ENCODE measurements at places on chromosomes 7 and 10. TPM values are rescaled to one million over a fixed set of nuclear protein-coding genes. Genes with fewer than 3 reads are reported as not detected.

RHOBTB1 gene
- 22.2 TPM for total RNA-seq

CHAT gene
- total RNA-seq = not detected

BUD31 gene
- 134 TPM for total RNA-seq

CABCOCO1 gene
- 0.86 TPM for total RNA-seq

ALOX5 gene
- total RNA-seq = 1.7 TPM

TAS2R3 gene
- 0.35 TPM for total RNA-seq

COL13A1 gene
- total RNA-seq = 6.0 TPM

UNCX gene
- 0.65 TPM for total RNA-seq

TMEM213 gene
- not detected for total RNA-seq

CUBN gene
- under 0.01 TPM for total RNA-seq

ZPBP gene
- total RNA-seq = not detected

ACSM6 gene
- total RNA-seq = not detected

ST8SIA6 gene
- 0.23 TPM for total RNA-seq

DNAJC12 gene
- total RNA-seq = 0.17 TPM

AIFM2 gene
- 11.6 TPM for total RNA-seq

NRF1 gene
- total RNA-seq = 6.6 TPM

CHPF2 gene
- total RNA-seq = 40.1 TPM

LRIT1 gene
- total RNA-seq = not detected

DNAH11 gene
- total RNA-seq = 2.8 TPM

POLR2J3 gene
- total RNA-seq = 4.8 TPM

OR2A14 gene
- total RNA-seq = not detected

IDI2 gene
- total RNA-seq = not detected

NDUFB8 gene
- 217 TPM for total RNA-seq

TRPV6 gene
- 0.29 TPM for total RNA-seq

PLEKHS1 gene
- not detected for total RNA-seq

CYP26C1 gene
- 0.43 TPM for total RNA-seq

CXCL12 gene
- total RNA-seq = 0.46 TPM

BMI1 gene
- 37.2 TPM for total RNA-seq

CNPY1 gene
- not detected for total RNA-seq

PRXL2A gene
- total RNA-seq = 52.0 TPM

FBXL13 gene
- 0.51 TPM for total RNA-seq

CYP3A4 gene
- total RNA-seq = not detected

PRTFDC1 gene
- total RNA-seq = 25.7 TPM

PNLIPRP3 gene
- not detected for total RNA-seq

AKR1C8 gene
- not detected for total RNA-seq

SLIT1 gene
- 0.12 TPM for total RNA-seq

AKR1C4 gene
- total RNA-seq = not detected

ACTL6B gene
- not detected for total RNA-seq

TRIM50 gene
- not detected for total RNA-seq

APBB1IP gene
- 1.6 TPM for total RNA-seq

TMEM26 gene
- 0.23 TPM for total RNA-seq

SCIN gene
- 5.1 TPM for total RNA-seq

CTBP2 gene
- 106 TPM for total RNA-seq

CLEC5A gene
- not detected for total RNA-seq

SEMA3C gene
- total RNA-seq = 77.1 TPM

HK1 gene
- 99.7 TPM for total RNA-seq
